ENCODE measurements at places on chromosomes 16 and 17. TPM values are rescaled to one million over a fixed set of nuclear protein-coding genes. Genes with fewer than 3 reads are reported as not detected.

The SRCIN1 gene
- total RNA-seq = 0.25 TPM

The GUCY2D gene
- total RNA-seq = 0.49 TPM

The TBC1D3G gene
- total RNA-seq = not detected

The SEC14L5 gene
- total RNA-seq = 0.03 TPM

The EFCAB13 gene
- total RNA-seq = 1.2 TPM

The ARHGDIG gene
- not detected for total RNA-seq

The CCL1 gene
- total RNA-seq = not detected

The SPNS3 gene
- not detected for total RNA-seq

The TPSB2 gene
- not detected for total RNA-seq

The KRT20 gene
- total RNA-seq = not detected

The KIF2B gene
- not detected for total RNA-seq

The SOCS1 gene
- total RNA-seq = 6.3 TPM

The NACA2 gene
- not detected for total RNA-seq

The AIPL1 gene
- total RNA-seq = not detected

The GINS2 gene
- total RNA-seq = 28.4 TPM

Measured in foreskin keratinocyte (primary cell).